ENCODE measurements at places on chromosomes 1 and 21.

DNA sequence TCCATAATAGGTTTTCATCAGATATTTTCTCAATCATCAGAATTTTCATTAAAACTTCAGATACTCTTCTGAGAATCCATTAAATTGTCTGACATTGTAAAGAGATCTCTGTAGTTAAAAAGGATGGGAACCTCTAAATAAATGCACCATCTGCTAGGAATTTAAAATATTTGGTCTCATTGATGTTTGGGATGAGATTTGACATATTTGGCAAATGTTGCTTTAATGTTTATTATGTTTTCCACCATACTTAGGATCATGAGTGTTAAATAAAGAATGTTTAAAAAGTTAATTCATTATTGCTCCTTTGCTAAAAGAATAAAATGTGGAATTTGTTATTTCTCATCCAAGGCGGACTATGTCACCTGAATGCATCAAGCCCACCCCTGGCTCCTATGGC is 85.5 kb upstream of the VANGL1 start:
- DNase-seq, result no peak

DNA sequence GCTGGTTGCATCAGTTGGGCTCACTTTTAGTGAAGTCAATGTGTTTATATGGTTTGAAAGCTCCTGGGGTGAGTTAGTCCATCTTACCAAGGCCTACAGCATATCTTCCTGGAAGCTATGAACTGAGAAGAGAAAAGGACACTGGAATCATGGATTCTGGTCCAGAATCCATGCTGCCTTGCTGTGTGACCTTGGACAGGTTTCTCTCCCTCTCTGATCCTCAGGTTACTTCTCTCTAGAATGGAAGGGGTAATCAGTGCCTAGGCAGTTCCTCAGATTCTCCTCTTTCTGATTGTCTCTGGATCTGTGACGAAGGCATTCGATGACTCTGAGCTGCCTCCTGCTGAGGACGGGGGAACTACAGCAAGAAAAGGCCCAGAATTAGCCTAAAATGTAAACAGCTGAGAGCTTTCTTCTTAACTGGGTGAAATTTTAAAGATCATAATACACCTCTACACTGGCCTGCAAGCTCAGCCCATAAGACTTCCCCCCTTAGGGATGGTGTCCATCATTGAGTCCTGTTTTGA is 425.0 kb upstream of the VAMP3 start:
- DNase-seq, result no peak

DNA sequence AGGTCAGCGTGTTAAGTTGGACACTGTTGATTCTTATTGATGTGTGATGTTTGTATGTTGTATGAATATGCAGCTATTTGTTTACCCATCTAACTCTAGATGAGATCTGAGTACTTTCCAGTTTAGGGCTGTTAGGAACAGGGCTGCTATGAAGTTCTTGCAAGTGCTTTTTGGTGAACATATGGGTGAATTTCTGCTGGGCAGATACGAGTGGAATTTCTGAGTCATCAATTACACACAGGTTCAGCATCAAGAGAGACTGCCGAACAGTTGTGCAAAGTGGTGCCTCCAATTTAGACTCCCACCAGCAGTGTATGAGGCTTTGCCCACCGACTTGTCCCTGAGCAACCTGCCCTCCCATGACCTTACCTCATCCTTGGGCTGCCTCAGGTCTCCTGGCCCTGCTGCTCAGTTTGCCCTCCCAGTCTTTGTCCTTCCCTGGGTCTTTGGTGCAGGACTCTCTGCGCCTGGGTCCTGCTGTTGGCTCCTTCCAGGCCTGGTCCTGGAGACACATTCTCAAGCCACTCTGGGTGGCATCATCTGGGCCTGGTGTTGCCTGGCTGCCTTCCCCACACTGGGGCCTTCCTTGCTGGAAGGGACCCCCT is 343.6 kb downstream of the PTPRU start:
- no peak for DNase-seq

DNA sequence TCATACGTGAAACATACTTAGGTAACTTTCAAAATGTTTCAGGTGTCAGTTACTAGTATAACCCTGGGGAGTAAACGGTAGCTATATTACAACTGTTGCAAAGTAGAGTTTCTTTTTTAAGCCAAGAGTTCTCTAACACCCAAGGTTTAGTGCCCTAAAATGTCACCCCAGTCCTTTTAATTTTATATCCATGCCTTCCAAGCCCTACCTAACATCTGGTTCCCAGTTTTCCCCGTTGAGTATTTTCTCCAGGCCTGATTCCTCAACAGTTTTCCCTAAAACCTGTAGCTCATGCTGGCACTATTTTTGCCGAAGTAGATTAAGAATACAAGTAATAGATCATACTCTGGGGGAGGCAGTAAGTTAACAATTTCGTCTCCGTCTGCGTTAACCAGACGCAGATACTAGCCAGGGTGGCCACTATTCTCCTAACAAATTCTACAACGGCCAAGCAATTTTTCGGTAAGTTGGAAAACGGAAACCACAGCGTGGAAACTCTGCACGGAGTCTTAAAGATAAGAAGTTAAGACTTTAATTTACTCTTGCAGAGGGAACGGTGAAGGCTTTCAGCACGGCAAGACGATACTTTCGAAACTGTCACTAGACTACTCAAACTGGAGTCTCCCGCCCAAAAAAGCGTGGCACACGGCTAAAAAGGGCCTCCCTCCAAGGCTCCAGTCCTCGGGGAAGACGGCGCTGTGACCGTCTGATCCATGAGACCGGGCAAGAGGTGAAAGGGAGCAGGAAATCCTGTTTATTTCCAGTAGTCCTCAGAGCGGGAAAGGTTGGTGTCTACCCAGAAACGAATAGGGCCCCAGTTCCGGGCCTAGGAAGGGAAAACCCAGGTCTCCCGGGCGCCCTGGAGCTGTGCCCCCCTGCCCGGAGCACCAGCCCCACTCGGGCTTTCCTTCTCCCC is 945 bp downstream of the SRSF4 start:
- no peak for DNase-seq

DNA sequence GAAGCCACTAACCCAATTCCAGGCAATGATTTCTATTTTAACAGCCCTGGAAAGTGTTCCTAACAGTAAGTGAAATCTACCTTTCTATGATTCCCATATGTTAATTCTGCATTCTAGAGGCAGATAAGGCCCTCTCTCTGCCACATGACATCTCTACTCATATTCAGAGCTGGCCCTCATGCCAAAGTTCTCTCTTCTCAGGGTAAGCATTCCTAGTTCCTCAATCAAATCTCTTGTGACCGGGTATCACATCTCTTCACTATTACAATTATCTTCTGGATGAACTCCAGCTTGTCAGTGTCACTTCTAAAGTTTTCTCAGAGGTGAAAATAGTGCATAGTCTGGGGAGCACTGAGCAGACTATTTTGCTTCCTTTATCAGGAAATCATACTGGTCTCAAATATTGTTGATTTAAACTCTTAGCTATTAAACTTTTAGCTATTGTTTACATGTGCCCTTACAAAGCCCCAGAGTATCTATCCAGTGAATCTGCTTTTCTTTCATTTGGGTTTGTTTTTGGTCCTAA is 66.4 kb upstream of the TNFSF18 start:
- peak; percentile 25 for DNase-seq

- peak; percentile 21 for DNase-seq
Measured at GRCh38 chr1:241834733-241835377, 13.1 kb upstream of the EXO1 start.

DNA sequence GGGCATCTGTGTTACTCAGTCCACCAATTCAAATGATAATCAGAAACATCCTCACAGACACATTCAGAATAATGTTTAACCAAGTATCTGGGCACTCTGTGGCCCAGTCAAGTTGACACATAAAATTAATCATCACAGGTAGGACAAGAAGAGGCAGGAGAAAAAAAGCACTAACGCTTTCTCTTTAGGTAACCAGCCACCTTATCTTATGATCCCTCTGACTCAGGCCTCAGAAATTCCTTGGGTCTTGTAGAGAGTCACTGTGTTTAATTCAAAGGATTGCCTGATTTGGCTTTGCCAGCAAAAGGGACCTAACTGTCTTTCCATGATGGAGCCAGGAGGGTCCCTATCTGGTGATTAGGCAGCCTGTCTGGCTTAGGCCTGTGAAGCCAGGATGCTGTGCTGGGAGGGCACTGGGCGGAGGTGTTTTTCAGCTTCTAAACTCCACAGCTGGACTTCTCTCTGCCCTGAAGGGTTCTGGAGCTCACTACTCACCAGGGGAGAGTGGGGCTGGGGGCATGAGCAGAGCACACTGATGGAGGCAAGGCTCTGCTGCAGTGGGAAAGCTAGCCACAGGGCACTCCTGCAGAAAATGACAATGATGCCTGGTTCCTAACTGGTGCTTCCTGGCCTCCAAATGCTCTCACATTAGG is 36.4 kb upstream of the STUM start:
- no peak for DNase-seq

DNA sequence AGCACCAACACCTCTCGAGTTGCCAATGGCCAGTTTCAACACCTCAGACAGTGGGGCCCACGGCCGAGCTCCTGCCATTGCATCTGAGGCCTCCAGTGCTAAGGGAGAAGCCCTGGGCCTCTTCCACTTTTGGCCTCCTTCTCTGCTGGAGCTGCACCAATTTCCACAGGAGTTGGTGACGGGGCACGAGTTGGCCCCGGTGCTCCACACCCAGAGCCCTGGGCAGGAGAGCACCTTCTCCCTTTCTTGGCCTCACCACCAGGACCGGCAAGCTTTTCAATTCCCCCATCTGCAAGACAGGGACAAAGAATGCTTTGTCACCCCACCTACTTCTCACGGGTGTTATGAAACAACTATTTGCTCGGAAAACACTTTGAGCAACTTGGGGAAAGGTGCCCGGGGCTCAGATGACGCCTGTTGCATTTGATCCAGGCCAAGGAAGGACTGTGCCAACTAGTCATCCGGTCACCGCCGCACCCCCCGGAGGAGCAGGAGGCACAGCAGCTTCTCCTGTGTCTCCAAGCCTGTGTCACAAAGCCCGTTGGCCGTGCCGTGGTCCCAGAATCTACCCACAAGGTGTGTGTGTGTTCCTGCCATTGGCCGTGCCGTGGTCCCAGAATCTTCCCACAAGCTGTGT is 55.2 kb downstream of the TOMM20 start:
- no peak for DNase-seq

GRCh38 chr1:24727501-24728216 is 17.6 kb upstream of the CLIC4 start:
- DNase-seq, result no peak

DNA sequence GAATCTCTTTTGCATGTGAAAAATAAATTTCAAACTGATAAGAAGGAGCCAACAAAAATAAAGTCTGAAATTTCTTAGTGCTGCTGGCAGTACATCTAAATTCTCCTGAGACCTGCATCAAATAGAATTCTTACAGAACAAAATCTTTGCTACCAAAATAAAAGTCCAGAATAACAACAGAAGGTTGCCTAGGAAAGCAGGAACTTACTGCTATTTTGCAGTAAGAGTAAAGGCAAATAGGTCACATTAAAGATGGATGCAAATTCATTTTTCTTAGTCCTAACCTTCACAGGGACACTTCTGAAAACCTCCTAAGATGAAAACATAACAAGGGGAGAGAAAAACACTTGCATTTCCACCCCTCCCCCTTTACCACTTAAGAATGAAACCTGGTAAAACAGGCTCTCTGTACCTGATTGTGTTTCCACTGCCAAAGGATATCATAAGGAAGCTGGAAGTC is 59.0 kb downstream of the RUSC1 start:
- peak; percentile 11 for DNase-seq

DNA sequence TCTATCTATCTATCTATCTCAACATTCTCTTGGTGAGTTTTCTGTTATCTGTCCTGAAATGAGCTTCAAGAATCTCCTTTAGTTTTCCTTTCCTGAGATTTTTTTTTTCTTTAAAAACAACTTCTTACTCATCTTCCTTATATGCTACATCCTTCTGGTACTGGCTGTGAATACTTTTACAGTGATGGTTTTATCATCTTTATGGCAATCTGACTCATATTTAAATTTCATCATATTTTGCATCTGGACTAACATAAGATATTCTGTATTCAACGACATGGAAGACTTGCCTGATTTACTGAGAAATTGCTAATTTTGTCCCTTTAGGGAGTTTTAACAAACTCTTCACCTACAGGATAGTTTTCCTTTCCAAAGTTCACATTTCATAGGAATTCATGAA is 33.0 kb downstream of the PDE4B start:
- no peak for DNase-seq

- DNase-seq, result no peak
Measured at GRCh38 chr1:187514110-187514509, 685.4 kb downstream of the PLA2G4A start.

DNA sequence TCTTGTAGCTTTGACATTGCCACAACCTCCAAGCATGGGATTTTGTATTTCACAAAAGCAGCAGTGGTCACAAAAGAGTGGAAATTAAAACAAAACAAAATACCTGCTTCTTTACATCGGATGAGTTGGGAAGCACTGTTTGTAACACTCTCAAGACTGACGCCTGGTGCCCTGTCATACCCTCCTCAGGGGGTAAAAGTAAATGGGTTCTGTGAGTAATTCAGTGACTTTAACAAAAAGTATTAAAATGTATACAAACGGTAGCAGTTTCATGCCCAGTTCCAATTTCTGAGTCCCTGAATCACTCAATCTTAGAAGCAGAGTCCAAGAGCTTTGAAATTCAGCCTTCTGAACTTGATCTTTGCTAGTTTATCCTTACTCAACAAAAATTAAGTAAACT is 152.5 kb downstream of the TIAM1 start:
- no peak for DNase-seq

Data from putamen (tissue), 1 donor.